ENCODE measurements at places on chromosomes 7 and 10. TPM values are rescaled to one million over a fixed set of nuclear protein-coding genes. Genes with fewer than 3 reads are reported as not detected.

SLC26A5 gene
- not detected for total RNA-seq

TUBAL3 gene
- not detected for total RNA-seq

GRCh38 chr7:79624336-79624735 is 170.9 kb upstream of the MAGI2 start:
- DNase-seq, result no peak

DNA sequence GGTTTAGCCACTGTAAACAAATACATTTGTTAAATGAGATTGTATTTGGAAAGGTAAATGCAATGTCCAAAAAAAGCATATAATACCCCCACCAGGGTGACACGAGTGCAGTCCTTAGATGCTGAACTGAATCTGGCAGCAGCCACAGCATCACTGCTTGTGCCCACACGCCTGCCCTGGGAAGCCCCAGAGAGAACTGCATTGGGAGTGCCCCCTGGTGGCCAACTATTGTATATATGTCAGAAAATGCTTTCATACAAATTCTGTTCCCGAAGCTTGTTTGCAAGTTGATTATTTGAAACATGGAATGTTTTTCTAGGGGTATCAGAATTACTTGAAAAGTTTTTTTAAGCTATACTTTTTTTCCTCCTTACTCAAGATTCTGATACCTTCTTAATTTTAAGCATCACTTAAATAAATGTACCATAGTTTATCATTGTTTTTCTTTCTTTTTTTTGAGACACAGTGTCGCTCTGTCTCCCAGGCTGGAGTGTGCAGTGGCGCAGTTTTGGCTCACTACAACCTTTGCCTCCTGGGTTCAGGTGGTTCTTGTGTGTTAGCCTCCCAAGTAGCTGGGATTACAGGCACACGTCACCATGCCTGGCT is 50.1 kb downstream of the LANCL2 start:
- DNase-seq, result peak; percentile 54

DNA sequence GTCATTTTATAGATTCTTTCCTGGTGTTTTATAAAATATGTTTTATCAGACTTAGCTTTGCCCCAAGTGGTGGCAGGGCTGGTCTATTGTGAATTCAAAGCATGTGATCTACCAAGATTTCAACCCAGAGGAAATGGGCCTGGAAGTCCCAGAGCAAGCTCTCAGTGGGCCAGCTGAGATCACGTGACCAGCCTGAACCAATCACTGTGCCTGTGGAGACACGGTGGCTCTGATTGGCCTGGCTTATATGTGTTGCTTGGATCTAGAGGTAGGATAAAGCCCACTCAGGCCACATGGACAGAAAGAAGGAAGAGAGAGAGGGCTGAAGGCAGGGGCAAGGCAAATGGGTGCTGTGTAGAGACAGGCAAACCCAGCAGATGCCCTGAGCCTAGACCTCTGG is 65.5 kb upstream of the GATA3 start:
- no peak for DNase-seq

DNA sequence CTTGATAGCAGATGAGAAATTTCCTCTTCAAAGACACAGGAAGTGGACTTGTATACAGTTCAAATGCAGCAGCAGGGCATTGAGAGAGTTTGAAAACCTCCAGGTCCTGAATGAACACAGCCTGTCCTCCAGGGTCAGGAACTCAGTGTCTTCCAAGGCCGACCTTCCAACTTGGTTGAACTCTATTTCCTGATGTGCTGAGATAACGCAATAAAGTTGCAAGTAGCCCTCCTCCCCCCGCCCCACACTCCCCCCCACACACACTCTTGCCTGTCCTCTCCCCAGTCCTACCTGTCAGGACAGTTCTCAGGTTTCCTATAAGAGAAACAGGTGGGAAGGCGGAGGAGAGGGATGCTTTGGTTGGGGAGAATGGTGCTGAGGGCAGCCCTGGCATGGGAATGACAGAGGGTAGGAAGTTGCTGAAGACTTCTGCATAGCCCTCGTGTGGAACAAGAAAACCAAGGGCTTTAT is 90.0 kb downstream of the CCDC71L start:
- no peak for DNase-seq

- no peak for DNase-seq
These were observed 719.5 kb downstream of the XPNPEP1 start for GRCh38 chr10:109203646-109204353.

- peak; percentile 25 for DNase-seq
These were observed 292.0 kb downstream of the WDR37 start for GRCh38 chr10:1347962-1348772.

DNA sequence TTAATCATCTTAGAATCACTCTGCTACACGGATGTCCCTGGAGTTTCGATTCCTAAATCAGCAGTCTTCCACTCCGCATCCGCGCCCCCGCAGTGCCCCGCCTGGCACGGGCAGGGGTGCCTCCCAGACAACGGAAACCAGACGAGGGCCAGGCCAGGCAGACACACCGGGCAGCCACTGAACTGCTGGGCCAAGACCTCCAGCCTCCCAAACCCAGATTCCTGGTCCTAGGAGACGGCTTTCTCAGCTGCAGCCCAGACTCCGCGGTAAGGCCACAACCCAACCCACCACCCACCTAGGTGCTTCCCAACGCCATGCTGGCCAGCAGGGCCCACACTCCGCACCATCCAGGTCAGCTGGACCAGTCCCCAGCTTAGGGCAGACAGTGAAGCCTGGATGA is 33.2 kb downstream of the MAD1L1 start:
- no peak for DNase-seq
